ENCODE measurements at places on chromosomes 4 and X.

GRCh38 chr4:173199553-173199952 lies 30.9 kb downstream of the GALNT7 start:
- no peak for DNase-seq

DNA sequence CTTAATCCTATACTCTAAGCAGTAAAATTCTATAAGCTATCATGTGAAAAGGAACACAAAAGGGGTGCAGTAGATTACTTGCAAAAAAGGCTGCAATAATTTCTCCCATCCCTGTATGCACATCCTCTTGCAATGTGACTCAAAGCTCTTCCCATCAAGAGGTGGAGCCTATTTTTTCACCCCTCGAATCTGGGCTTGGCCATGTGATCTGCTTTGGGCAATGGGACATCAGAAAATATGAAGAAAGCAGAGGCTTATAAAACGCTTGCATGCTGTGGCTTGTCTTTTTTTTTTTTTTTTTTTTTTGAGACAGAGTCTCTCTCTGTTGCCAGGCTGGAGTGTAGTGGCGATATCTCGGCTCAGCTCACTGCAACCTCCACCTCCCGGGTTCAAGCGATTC lies 33.0 kb downstream of the GEMIN8 start:
- no peak for DNase-seq

- DNase-seq, result no peak
Observed at GRCh38 chrX:16687514-16687913, 25.0 kb downstream of the CTPS2 start.

- DNase-seq, result no peak
Observed at GRCh38 chrX:118420462-118420861, 74.6 kb downstream of the WDR44 start.

- no peak for DNase-seq
Observed at GRCh38 chrX:19824603-19825002, 62.8 kb downstream of the SH3KBP1 start.

GRCh38 chr4:42733380-42733779 lies 76.5 kb upstream of the ATP8A1 start:
- no peak for DNase-seq

- no peak for DNase-seq
Observed at GRCh38 chr4:112944006-112944405, 105.4 kb upstream of the ANK2 start.

DNA sequence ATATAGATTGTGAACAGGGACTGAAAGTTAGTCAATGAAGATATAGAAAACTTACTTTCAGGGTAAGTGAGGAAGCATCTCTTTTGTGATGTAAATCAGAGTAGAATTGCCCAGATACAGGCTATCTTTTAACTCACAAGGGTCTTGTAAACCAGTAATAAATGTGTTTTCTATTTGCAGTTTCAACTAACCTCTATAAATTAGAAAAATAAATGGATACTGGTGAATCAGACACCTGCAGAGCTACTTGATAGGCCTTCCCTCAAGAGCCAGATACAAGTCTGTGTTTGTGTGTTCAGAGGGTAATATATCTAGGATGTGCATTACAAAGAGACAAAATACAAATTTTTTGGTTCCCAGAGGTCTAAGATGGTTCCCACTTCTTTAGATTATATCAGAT lies 82.9 kb downstream of the DCLK2 start:
- no peak for DNase-seq

DNA sequence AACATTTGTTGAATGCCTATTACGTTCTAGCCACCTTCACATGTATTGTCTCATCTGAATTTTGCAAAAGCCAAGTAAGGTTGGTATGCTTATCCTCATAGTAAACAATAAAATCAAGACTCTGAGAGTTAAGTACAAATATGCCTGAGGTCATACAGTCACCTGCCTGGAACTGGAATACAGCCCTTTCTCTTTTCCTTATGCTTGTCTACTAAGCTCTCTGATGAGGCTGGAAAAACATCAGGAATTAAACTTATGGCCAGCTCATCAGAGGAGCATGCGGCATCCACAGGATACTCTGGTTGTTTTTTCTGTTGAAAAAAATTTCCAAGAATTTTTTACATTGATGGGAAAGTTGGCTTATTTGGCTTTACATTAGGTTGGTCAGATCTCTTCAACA lies 35.5 kb downstream of the NCAPG start:
- DNase-seq, result no peak

DNA sequence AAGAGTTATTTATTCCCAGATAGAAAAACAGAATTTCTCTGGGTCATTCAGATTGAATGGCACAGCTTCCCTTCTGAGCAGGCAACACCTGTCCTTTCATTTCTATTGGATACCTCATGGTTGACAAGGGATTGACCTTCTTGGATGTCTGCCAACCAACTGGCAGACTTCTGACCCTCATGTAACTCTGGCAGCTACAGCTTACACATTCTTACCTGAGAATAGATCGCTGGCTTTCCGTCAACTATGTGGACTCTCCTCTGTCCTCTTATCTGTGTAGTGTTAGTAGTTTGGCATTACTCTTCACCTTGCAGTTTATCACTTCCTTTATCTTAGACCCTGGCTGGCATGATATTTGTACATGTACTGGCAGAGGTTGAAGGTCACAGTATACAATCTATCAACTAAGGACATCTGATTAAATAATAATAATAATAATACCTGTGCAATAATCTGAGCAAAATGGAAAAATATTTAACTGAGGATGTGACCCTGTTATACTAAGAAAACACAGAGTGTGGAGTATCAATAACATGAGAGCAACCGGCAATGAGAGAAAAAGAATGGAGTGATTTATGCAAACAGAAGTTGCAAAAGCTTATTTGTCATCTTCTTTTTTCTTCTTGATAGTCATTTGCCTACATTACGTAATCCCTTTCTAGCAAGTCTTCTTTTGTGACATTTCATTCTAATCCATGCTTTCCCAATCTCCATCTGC lies 1118.2 kb downstream of the ARAP2 start:
- no peak for DNase-seq

- DNase-seq, result no peak
Observed at GRCh38 chr4:5217421-5217820, 166.1 kb downstream of the STK32B start.

DNA sequence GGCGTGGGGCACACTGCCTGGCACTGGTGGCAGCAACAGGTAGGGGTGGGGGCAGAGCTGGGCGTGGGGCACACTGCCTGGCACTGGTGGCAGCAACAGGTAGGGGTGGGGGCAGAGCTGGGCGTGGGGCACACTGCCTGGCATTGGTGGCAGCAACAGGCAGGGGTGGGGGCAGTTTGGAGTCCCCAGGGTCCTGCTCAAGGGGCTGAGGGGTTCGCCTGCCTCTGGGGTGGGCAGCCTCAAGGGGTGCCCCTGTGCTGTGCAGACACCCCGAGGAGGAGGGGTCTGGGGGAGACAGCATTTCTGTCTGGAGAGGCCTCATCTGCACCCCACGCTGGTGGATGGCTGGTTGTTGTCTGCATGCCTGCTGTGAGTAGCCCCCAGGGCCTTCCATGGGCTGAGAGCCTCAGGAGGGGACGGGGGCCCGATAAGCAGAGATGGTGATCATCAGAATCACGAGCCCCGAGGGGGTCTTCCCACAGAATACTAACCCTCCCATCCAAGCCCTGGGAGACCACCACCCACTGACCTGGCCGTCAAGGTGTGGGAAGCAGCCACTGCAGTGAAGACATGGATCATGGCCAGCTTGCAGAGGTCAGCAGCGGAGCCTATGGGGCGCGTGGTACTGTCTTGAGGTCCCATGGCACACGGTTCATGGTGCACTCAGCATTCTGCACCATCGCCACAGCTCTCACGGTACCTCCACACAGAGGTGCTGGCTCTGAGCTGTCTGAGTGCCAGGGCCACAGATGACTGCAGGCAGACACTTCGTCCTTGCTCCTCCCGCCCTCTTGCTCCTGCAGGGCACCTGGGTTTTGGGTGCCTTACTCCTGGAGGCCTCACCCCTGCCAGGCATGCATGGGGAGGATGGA lies 21.5 kb downstream of the NAT8L start:
- no peak for DNase-seq

DNA sequence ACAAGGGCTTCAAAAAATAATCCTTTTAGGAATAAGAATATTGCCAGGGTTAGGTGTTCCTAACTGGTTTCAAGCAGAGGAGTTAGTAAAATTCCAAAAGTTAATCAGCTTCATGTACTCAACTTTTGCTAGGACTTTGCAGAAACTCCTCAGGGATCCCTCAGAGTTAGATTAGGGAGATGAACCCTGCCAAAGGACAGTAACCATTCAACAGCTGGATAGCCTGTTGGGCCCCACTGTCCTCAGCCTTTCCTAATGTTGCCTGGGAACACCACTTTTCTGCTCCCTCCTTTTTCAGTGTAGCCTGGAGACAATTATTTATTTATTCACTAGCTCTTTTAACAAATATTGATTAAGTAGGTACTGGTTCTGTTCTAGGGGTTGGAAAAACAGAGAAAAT lies 53.8 kb downstream of the NFKB1 start:
- DNase-seq, result no peak

DNA sequence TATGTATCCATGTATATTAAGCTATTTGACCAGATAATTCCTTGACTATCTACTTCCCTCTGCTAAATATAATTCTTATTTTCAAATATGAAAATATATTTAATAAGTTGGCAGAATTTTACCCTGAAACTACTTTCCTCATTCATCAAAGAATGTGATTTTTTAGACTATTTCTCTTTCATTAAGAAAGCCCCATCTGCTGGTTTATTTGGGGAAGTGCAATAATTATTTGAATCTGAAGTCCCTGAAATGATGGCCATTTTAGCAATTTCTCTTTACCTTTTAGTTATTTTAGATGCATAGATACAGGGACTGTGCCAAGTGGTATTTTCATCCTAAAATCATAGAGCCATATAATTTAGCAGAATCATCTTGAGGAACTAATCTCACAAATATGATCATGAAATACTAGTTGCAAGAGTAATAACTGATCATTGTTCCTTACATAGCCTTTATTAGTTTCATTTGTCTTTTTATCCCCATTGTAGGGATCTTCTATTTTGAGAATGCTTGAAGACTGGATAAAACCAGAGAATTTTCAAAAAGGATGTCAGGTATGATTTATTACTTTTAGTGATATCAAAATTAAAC lies 39.0 kb downstream of the ENPEP start:
- no peak for DNase-seq

DNA sequence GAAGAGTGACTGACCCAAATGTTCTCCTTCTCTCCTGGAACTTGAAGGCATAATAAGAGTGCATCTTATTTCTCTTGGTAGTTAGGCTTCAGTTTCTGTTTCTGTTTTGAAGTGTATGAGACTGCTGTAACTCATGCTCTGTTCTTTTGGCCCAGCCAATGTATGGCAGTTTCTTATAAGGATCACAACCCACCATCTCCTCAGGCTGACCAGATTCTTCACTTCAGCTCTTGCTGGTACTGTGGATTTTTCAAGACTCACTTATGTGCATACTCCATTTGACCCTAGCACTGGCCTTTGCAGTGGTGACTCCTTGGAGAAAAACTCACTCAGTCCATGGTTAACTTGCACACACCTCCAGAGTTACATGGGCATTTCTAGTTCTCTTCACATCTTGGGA lies 9.6 kb upstream of the YTHDC1 start:
- no peak for DNase-seq

GRCh38 chrX:142613403-142613802 lies 408.3 kb upstream of the MAGEC2 start:
- DNase-seq, result no peak

- DNase-seq, result no peak
Observed at GRCh38 chrX:41478381-41478911, 31.3 kb downstream of the NYX start.

- no peak for DNase-seq
Observed at GRCh38 chr4:186260117-186260503, 5.9 kb upstream of the F11 start.

DNA sequence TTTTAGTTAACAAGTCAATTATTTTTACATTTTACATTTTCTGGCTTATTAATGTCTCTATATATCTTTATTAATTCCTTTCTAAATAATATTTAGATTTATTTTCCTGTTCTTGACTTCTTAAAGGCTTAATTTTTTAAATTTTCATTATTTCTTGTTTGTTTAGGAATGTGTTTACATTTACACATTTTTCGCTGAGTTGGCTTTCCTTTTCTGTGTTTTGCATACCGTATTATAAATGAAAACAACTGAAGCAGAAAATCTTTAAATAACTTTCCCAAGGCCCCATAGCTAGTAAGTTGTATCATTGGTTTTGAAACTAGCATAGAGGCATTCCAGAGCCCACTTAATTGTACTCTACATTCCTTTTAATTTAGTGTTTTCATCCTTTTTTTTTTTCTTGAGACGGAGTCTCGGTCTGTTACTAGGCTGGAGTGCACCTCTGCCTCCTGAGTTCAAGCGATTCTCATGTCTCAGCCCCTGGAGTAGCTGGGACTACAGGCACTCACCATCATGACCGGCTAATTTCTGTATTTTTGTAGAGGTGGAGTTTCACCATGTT lies 261.6 kb downstream of the IQCM start:
- no peak for DNase-seq

DNA sequence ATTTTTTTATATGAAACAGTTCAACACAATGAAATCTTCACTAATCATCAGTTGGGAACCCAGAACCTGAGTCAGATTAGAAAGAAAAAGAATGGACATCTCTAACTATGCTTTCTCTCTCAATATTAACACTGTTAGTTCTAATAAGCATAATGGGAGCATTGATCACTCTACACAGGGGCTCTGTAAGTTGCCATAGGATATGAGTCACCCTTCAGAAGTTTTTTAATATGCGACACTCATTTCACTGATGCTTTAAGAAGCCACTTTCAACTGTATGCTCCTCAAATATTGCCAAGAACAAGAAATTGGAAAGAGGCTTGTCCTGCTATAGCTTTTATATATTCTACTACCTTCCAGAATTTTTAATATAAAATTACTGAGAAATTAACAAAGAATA lies 187.0 kb downstream of the AASDH start:
- no peak for DNase-seq

DNA sequence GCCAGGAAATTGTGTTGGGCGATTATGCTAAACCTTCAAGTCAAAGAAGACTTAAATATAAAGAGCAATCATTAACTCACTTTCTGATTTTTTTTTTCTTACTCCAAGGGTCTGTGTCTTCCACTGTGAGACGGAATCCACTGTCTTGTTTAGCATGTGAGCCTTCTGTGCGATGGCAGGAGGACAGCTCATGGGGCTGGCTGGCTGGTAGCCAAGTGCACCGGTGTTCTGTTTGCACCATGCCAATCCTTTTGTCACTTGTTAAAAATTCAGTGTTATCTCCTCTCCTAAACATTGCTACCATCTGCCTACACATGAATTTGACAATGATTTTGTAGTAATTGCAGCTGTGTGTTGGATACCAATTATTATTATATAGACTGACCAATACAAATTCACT lies 1056.3 kb upstream of the IGFBP7 start:
- no peak for DNase-seq

DNA sequence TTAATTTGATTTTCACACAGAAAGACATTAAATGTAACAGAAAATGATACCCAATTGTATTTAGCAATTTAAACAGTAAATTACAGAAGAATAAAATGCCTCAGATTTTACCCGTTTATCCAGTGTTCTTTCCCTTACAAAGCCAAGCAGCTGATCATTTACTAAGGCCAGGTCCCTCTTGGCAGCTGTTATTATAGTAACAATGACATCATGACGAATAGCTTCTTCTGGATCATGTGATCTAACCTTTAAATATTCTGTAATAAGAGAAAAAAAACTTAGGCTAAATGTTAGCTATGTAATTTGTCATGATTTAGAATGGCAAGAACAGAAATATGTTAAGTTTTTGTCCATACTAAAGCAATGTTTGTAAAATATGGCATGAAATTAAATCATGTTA lies 69.4 kb downstream of the PDS5A start:
- no peak for DNase-seq
